Activated CD8-positive, alpha-beta memory T cell treated with anti-CD3 and anti-CD28 coated beads for 1 hour (primary cell): ENCODE measurements at places on chromosomes 4 and X.

- no peak for DNase-seq
Measured at GRCh38 chr4:112979881-112980421, 69.5 kb upstream of the ANK2 start.

DNA sequence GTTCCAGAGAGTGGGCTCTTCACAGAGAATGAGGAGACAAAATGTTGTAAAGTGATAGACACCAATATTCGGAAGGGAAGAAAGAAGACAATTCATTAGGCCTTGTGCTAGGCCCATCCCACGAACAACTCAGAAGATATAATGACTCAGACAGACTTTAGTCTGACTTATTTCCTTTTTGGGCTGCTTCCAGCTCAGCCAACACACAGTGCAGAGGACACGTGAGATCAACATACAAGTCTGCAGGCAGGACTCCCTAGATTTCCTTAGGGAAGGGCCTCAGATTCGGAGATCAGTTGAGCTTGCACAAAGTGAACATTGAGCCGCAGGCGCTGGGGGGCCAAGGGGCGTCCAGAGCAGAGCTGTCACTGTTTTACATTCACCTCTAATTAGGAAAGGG lies 290.7 kb upstream of the TENM3 start:
- no peak for DNase-seq

GRCh38 chr4:61727286-61727685 lies 527.2 kb downstream of the ADGRL3 start:
- no peak for DNase-seq

DNA sequence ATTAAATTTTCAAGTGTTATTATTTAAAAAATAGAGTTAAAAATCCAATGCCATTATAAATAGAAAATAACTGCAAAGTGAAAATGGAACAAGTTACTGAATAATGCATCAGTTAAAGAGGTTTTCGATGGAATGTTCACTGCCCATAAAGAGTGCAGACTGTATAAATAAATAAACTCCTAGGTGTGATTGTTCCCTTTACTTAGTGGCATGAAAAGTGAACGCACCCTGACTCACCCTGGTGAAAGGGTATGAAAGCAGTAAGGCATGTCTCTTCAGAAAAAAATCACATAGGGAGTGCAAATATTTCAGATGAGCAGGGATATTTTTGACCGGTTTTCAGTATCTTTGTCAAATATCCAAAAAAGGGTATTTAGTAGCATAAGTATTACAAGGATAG lies 387.8 kb downstream of the DCAF12L2 start:
- no peak for DNase-seq

GRCh38 chr4:185108669-185109068 lies 34.4 kb upstream of the SLC25A4 start:
- DNase-seq: no peak

- no peak for DNase-seq
Measured at GRCh38 chrX:54198262-54198661, 15.2 kb upstream of the FAM120C start.

DNA sequence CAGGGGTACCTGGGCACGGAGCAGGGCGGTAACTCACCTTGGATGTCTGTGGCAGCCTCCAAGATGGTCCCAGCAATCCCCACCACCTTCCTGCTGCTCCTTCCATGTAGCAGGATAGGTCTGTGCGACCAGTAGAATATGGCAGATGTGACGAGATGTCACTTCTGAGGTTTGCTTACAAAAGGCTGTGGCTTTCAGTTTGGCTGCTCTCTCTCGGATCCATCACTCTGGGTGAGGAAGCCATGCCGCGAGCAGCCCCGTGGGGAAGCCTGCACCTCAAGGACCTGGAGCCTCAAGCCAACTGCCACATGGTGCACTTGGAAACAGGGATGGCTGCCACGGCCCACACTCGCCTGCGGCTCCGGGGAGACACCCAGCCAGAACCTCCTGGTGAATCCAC lies 37.6 kb downstream of the WFS1 start:
- no peak for DNase-seq

- DNase-seq: no peak
Measured at GRCh38 chrX:2719774-2720447, 28.8 kb downstream of the CD99 start.

- DNase-seq: no peak
Measured at GRCh38 chr4:256492-256891, 48.8 kb downstream of the ZNF732 start.

DNA sequence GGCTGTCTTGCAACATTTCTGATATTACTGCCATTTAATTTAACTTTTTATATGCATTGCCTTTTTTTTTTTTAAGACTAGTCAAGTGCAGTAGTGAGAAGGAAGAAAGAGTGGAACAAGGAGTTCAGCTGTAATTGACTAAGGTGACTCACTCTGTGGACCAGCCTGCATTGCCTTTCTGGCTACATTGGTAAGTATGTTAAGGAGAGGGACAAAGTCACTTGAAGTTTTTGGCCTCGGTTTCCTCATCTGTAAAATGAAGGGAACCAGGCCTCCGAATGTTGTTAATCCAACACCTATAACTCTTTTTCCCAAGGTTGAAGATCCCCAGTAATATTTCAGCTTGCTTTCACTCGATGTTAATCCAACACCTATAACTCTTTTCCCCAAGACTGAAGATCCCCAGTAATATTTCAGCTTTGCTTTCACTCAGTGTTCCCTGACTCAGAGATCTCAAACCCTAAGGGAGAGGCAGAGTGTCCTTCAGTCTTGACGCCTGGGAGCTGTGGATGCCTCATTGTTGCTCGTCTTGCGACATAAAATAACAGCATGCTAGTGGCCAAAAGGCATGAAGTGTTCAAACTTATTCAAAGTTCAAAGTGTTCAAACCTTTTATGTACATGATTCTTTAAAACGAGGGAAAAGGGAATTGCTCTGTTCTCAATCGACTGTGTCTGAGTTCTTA lies 102.0 kb downstream of the SORBS2 start:
- no peak for DNase-seq

DNA sequence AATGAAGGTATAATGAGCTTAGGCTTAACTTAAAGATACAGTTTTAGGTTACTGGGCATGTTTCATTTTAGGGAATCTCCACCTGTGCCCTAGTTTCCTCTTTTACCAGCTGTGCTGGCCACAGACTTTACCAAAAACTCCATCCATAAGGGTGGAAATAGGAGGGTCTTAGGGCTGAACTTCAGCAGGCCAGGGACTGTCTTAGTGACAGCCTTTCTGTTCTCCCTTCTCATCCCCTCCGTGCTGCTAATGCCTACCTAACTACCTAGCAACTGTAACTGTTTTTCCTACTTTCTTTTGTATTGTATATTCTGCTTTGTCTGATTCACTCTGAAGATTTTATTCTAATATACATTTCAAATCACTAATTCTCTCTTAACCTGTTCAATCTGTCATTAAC lies 1375.3 kb downstream of the PCDH18 start:
- DNase-seq: no peak

- DNase-seq: no peak
Measured at GRCh38 chrX:27590044-27590443, at the start of gene DCAF8L2. DCAF8L2 (plus strand) TSS chrX:27590344; CDS start chrX:27746896, 156,552 bp downstream.

DNA sequence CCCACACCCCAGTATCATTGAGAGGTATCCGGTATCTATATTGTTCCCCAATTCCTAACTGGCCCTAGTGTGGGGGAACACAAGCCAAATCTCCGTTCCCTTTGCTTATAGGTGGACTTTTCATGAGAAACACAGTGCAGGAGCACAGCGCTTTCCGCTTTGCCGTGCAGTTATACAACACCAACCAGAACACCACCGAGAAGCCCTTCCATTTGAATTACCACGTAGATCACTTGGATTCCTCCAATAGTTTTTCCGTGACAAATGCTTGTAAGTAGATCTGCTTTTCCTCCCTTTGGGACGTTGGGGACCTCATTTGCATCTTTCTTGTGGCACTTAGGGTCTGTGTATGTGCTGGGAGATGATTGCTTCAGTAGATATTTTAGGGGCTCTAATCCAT lies 1.6 kb downstream of the GRIA3 start:
- no peak for DNase-seq

- no peak for DNase-seq
Measured at GRCh38 chr4:25489253-25489797, 112.3 kb downstream of the ANAPC4 start.

DNA sequence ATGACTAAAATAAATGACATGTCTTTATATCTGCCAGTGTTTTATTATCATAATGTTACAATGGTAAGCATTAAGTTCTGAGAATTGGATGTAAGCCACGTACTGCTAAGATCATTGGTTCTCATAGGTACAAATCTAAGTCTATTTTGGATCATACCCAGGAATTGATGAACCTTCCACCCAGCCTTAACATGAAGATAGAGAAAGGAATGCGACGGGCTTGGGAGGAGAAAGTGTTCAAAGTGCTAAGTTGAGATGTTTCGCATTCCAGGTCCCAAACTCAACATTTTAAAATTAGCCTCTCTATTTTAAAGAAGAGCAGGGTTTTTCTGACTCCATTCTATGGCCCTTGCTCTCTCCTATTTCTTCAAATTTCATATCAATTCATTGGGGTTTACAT lies 54.9 kb upstream of the FRAS1 start:
- DNase-seq: no peak

GRCh38 chr4:67448621-67449020 lies 96.7 kb downstream of the CENPC start:
- DNase-seq: no peak

DNA sequence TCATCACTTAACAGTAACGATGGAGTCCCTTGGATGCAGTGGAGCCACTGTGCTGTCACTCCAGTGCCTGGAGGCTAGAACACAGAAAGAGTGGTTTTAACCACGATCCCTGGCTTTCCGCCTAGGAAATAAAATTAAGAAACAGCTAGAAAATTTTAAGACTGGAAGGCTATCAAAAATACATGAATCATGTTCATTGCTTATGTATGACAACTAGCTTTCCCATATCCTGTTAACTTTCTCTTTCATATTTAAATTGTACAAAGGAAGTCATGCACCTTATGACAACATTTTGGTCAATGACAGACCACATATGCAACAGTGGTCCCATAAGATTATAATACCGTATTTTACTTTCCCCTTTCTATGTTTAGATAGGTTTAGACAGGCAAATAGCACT lies 115.1 kb downstream of the GALNTL6 start:
- DNase-seq: no peak

DNA sequence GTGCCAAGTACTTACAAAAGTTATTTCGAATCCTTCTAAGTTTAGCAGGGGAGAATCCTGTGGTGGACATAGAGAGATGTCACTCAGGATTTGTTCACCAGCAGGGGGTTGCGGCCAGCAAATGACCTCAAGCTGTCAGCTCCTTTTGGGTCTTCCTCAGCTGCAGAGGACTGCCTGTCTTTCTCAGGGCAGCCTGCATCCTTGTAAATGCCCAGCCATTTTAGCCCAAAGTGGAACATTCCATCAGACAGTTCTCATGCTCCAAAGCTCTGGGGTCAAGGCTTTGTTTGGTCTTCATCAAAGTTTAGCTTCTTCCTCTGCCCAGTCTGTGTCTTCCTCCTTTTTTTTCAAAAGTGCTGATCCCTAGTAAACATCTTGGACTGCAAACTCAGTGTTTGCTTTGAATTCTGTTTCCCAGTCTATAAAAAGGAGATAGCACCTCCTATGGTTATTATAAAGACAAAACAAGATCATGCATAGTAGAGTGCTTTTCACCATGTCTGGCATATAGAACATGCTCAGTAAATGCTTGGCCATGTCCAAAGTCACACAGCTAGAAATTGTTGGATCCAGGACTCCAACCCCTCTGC lies 156.4 kb upstream of the GATB start:
- no peak for DNase-seq

DNA sequence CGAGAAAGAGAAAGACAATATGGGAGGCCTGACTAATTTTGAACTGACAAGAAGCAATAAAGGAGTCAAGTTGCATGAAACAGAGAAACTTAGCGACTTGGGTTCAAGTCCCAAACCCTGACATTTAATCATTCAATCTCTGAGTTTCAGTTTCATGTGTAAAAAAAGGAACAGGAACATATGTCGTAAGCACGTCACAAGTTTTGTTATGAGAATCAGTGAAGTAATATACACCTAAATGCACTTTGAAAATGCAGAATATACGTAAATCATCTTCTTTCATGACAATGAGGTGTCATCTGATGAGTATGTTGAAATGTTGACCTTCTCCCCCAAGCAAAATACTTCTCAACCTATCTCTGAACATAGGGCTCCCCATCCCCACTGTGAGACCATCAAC lies 10.4 kb downstream of the ACOT9 start:
- no peak for DNase-seq

DNA sequence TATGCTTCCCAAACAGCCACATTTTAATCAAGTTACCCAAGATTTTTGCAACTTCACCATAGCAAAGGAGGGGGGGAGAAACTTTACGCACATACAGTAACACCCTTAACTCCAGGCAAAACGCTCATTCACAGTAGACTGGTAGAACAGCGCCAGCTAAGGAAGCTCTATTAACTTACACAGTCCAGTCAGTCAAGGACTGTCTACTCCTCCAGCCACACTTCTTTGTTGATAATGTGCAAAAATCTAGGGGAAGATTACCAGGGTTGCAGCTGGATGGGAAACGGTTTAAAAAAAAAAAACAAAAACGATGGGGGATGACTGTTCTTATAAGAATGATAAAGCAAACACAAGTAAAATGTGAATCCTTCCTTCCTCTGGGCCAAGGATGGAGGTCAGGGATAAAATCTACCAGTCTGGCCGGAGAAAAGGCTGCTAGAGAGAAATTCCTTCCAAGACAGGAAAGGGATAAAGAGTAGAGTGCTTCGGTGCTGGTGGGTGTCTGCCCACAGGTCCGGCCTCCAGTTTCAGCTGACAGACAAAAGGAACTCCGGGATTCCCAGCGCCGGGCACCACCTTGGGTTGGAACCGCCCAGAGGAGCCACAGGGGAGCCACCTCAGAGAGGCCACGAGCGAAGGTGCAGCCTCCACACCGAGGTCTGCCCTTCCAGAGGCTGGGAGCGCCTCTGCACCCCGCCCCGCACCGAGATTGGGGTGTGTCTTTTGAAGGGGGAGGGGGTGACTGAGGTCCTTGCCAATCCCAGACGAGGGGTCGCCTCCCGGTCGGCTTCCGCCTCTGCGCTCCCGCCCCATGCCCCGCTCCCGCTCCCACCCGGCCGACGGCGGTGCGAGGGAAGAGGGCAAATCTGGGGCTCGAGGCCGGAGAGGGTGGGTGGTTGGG lies 811 bp downstream of the ANKRD50 start:
- DNase-seq: no peak

- DNase-seq: no peak
Measured at GRCh38 chrX:138890491-138890890, 179.0 kb upstream of the FGF13 start.

- no peak for DNase-seq
Measured at GRCh38 chrX:79169484-79169883, 25.0 kb downstream of the GPR174 start.

GRCh38 chrX:17707731-17708130 lies 29.6 kb upstream of the SCML1 start:
- DNase-seq: no peak

GRCh38 chr4:9927341-9928007 lies 93.8 kb downstream of the SLC2A9 start:
- no peak for DNase-seq

DNA sequence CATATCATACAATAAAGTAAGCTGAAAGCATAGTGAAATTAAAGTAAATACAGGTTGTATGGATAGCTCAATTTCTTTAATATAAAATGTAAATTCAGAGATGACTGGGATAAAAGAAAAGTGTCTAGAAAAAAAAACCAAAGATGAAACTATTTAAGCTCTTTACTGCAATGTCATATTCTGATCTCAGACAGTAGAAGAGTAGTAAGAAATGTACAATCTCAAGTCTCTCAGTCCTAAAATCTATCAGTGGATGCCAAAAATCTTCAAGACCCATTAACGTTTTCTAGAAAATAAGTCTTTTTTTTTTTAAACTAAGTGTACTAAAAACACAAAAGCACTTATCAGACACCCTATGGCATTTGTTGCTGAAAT lies 13.8 kb downstream of the MGARP start:
- DNase-seq: no peak
